Fibroblast of skin of right biceps (primary cell): ENCODE measurements at places on chromosomes 7 and 10.

- no peak for DNase-seq
Observed at GRCh38 chr7:116940689-116941370, 12.5 kb upstream of the ST7 start.

- DNase-seq: no peak
Observed at GRCh38 chr7:25235471-25235870, 7.2 kb upstream of the NPVF start.

- DNase-seq: no peak
Observed at GRCh38 chr7:50393076-50393475, 57.1 kb downstream of the FIGNL1 start.

- no peak for DNase-seq
Observed at GRCh38 chr10:119772334-119772733, 46.5 kb downstream of the INPP5F start.

GRCh38 chr7:155543011-155543876 is 3.1 kb downstream of the CNPY1 start:
- peak; percentile 4 for DNase-seq

DNA sequence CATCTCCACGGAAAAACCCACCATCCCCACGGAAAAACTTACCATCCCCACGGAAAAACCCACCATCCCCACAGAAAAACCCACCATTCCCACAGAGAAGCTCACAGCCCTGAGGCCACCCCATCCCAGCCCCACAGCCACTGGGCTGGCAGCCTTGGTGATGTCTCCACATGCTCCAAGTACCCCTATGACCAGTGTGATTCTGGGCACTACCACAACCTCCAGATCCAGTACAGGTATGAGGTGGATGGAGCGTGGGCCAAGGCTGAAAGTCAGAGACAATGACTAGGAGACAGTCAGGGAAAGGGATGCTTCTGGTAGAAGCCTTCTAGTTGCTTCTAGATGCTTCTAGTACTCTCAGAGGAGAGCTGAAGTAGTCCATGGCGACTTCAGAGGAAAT is 19.6 kb downstream of the ZAN start:
- no peak for DNase-seq

GRCh38 chr7:88398459-88398858 is 91.8 kb upstream of the STEAP4 start:
- no peak for DNase-seq

- DNase-seq: no peak
Observed at GRCh38 chr7:42263971-42264370, 27.0 kb upstream of the GLI3 start.

- DNase-seq: peak; percentile 41
Observed at GRCh38 chr7:120014925-120015465, 258.0 kb upstream of the KCND2 start.

GRCh38 chr7:101744588-101744987 is 72.8 kb upstream of the CUX1 start:
- DNase-seq: no peak

DNA sequence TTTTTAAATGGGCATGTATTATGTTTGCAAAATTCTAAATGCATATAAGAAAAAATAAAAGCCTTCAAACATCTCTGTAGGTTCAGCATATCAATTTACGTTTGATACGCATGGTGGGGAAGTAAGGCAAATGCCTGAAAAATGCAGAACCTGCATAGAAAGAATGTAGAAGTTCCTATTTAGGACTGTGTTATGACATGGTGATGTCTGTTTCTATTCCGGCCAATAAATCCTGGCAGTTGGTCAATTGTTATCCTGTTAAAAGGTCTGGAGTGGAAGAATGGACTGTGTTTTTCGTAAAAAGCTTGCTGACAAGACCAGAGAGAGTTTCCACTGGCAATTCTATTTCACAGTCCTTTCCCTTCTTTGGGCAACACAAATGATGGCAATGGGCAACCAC is 49.6 kb upstream of the CAV2 start:
- DNase-seq: no peak

DNA sequence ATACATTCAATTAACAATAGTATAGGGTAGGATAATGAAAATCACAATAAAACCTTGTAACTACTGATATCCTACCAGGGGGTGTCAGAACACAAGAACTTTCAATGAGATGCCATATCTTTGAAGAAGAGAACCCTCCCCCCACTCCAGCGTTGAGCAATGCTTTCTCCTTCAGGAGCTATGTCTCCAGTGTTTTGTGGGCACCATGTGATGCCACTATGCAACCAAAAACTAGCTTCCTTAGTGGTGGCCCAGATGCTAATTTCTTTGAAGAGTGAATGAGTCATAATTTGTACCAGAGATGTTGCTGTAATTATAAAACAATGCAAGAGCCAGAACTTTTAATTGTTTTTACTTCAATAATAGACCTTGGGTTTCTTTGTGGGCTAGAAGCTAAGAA is 76.0 kb upstream of the ADO start:
- DNase-seq: no peak

DNA sequence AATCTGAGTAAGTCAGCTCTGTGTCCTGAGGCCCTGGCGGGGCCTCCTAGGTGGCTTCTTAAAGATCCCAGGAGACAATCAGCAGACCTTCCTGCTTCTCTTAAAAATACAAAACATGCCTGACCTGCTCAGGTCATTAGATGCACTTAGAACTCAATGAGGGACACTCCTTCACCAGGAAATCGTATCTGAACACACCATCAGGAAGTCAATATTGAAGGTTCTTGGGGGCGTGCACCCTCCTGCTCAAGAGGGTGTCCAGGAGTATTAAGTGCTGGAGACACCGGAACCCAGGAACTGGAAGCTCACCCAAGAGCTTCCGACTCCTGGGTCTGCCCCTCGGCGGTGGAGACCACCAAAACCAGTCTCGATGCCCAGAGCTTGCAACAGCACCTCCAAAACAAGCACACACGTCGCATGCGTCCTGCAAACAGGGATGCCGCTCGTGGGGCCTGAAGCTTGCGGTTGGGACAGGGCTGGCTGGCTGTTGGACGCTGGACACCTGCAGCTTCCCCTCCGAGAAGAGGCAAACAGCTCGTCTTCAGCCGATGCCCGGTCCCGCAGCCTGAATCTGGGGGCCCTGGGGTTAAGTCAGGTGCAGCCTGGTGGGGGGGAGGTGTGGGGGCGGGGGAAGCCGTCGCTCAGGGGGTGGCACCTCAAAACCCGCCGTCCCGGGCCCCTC is 803 bp downstream of the RAPGEF5 start:
- no peak for DNase-seq

GRCh38 chr10:90560331-90560730 is 297.5 kb downstream of the HTR7 start:
- DNase-seq: no peak

DNA sequence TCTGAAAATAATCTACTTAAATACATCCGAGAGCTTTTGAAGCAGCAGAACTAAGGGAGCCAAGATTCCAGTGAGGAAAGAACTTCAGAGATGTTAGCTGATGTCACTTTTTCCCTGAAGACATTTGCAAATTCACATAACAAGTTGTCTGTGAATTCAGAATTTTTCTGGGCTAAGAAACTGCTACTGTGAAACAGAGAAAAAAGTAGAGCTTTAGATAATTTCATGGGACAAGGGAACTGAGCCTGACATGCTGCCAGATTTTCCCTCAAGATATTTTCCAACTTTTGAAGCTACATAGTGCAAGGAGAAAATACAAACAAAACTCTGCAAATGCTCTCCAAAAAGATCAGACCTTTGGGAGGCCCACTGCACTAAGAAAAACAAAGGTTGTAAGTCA is 484.2 kb downstream of the ANKRD7 start:
- DNase-seq: no peak
